ENCODE measurements at places on chromosomes 6 and 20. TPM values are rescaled to one million over a fixed set of nuclear protein-coding genes. Genes with fewer than 3 reads are reported as not detected.

Gene FOXC1
- total RNA-seq, result 9.1 TPM

GRCh38 chr6:6037179-6037578 lies 30.5 kb upstream of the NRN1 start:
- no peak for DNase-seq

Gene GSTA3
- not detected for total RNA-seq

- no peak for DNase-seq
These were observed 39.0 kb upstream of the ECHDC1 start for GRCh38 chr6:127382413-127382812.

Gene PCK1
- 0.72 TPM for total RNA-seq
